ENCODE measurements at places on chromosomes 5 and 9. TPM values are rescaled to one million over a fixed set of nuclear protein-coding genes. Genes with fewer than 3 reads are reported as not detected.

GRCh38 chr9:68974431-68974830 lies 39.5 kb downstream of the PRKACG start:
- no peak for DNase-seq

DAB2IP gene
- 0.20 TPM for total RNA-seq

- DNase-seq: no peak
Measured at GRCh38 chr5:20434786-20435185, 446.8 kb upstream of the CDH18 start.

GRCh38 chr9:111661802-111662521 lies 557 bp downstream of the GNG10 start:
- DNase-seq: peak; percentile 64

- DNase-seq: no peak
Measured at GRCh38 chr9:69001921-69002320, 12.0 kb downstream of the PRKACG start.

RASGEF1C gene
- total RNA-seq: not detected

- DNase-seq: no peak
Measured at GRCh38 chr5:149895416-149896345, 48.9 kb downstream of the PDE6A start.

SEMA4D gene
- total RNA-seq: 370 TPM

DNA sequence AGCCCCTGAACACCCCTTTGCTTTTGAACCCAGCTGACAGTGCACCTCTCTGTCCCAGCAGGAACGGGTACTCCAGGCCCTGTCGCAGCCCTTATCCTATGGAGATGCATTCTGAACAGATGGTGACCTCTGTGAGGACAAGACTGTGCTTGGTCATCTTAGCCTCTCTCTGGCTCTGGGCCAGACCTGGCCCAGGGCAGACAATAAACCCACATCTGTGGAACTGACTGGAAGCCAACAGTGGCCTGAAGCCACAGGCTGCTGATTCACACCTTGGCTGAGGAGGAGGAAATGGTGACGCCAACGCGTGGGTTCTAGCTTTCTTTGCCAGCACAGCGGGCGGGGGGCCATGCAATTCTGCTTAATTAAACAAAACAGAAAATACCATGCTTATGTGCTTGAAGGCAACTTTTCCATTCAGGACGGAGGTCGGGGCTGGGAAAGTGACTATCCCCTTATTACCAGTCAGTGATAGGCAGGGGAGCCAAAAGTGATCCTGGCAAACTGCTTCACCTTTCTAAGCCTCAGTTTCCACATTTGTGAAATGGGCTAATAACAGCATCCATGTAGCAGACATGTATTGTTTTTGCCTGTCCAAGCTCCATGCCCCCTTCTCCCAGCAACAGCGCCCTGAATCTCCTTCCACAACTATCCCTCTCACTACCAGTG lies 10.8 kb downstream of the SH3PXD2B start:
- DNase-seq: peak; percentile 44

TICAM2 gene
- 1.8 TPM for total RNA-seq

- DNase-seq: no peak
Measured at GRCh38 chr9:84969084-84969483, 299.6 kb downstream of the NTRK2 start.

Data from activated naive CD8-positive, alpha-beta T cell treated with anti-CD3 and anti-CD28 coated beads, Interleukin-2, amount 10 ng/mL, durations not matched to agents 7 days and 5 days (primary cell).